Cortex of kidney (tissue), 1 donor: ENCODE measurements at places on chromosomes 3 and 15.

DNA sequence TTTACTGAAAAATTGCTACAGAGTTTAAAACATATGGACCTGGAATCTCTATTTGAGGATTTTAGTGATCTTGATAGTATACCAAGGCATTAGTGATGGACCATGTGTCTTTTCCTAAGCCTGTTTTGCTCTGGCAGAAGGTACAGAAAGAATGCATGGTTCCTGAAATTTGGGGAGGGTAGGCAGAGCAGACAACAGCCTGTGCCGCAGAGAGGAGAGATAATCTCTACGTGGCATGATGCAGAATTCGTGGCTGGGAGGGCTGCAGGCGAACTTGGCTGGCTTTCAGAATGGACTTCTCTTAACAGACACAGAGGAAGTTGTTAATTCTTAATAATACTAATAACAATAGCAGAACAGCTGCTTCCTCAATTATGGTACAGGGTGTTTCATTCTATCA, 137.5 kb upstream of the FOXB1 start:
- DNase-seq, result no peak

DNA sequence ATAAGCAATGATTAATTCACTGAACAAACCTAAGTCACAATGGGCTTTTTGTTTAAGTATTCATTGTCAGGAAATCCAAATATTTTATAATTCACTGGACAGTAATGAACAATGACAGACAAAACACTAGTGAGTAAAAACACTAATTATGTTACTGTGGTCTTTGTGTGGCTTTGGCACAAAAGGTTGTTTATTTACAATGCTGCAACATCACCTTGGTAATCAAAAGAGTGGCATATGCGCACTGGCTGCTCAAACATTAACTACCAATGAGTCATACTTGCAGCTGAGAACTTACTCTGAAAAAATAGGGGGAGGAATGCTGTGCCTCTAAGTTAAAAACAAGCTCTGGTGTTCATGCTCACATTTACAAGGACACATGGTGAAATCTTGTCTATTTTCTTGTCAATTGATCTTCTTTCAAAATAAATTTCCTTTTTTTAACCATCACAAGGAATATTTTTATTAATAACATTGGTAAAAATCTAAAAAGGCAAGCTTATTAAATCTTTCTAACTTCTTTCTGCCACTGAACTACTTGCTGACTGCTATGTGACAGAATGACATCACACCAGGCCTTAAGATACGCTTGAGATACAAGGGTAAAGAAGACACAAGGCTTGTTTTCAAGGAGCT, 85.2 kb upstream of the PPIB start:
- no peak for DNase-seq

DNA sequence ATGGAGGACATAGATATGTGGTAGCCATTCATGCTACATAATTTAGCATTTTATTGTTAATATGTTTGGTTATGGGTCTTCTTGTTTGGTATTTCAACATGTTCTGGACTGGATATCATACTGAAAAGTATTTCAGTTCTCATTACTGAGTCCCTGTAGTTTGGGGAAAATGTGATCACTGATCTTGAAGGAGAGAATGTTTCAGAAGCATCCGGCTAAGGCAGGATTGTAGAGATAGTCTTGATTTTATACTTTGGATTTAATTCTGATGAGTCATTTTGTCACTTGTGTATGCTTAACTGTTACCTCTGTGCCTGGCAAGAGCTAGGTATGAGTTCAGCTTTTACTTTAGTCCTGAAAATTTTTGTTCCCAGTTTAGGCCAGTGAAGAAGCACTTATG, 7.1 kb downstream of the CHD2 start:
- DNase-seq, result no peak

GRCh38 chr15:31373096-31373865, 46.6 kb downstream of the KLF13 start:
- no peak for DNase-seq

GRCh38 chr15:75810874-75811498, 32.3 kb upstream of the UBE2Q2 start:
- DNase-seq, result no peak

GRCh38 chr3:37130448-37130847, 43.9 kb downstream of the LRRFIP2 start:
- DNase-seq, result no peak

GRCh38 chr15:76974456-76975036, 20.4 kb upstream of the PSTPIP1 start:
- DNase-seq, result no peak

GRCh38 chr15:83209333-83209732, 1.7 kb upstream of the HDGFL3 start:
- DNase-seq, result no peak

GRCh38 chr3:39809995-39810595, 686 bp downstream of the MYRIP start:
- no peak for DNase-seq

- DNase-seq, result no peak
These were observed 74.3 kb upstream of the SCN5A start for GRCh38 chr3:38723569-38724391.

DNA sequence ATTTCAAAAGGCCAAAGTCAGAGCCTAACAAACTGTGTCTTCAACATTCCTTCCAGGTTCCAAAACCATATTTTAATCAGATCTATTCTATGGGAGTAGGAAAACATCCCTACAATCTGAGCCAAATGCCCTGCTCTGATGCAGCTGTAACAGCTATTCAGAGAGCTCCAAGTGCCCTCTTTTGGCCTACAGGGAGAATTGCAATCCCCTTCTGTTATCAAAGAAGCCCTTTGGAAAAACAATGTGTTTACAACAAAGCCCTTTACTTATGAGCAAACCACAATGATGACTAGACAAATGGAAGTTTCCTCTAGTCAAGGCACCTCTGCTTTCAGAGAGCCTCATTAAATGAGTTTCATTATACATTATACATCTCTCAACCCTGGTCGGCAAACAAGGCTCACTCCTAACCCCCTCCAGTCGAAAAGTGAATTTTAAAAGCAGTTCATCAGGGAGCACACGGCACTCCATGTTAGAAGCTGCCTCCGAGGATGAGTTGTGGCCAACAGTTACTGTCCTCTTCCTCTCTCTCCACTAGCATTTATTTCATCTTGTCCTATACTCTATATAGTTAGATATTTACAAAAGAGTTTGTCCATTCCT, 42.6 kb upstream of the TMCO5A start:
- DNase-seq, result no peak

- DNase-seq, result no peak
These were observed 8.7 kb upstream of the P2RY12 start for GRCh38 chr3:151393146-151393830.

GRCh38 chr3:61929617-61930016, 368.2 kb downstream of the PTPRG start:
- no peak for DNase-seq

- DNase-seq, result no peak
These were observed 427.4 kb downstream of the FGF12 start for GRCh38 chr3:192299921-192300320.

GRCh38 chr3:156554515-156554841, 439 bp downstream of the SSR3 start:
- no peak for DNase-seq

DNA sequence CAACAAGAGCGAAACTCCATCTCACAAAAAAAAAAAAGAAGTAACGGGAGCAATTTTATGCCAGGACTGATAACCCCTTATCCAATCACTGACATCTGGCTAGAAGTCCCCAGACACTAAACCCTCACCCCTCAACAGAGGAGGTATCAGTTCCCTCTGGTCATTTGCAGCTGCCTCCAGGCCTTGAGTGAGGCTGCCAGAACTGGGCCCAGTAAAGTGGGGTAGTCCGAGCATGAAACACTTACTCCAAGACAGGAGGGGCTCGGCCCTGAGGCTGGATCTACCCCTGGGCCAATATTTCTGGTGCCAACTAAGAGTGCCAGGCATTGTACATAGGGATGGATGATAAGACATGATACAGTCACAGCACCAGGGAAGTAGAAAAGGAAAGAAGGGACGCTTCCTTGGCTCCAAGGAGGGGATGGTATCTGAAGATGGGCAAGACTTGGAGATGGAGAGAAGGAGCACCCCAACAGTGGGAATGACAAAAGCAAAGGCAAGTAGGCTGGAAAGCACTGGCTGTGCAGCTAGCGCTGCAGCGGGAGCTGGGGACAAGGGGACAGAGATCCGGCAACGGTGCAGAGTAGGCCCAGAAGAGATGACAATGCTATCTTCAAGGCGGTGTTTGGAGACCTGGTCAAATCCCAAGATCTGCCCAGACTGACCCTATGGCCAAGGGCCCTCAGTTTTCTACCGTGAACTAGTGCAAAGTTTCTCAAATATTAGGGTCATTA, 2.2 kb downstream of the XXYLT1 start:
- no peak for DNase-seq

- DNase-seq, result no peak
These were observed 66.4 kb downstream of the USP13 start for GRCh38 chr3:179719048-179719734.

GRCh38 chr3:177932346-177932745, 603.9 kb upstream of the KCNMB2 start:
- no peak for DNase-seq

GRCh38 chr3:123377243-123377740, 71.6 kb downstream of the ADCY5 start:
- no peak for DNase-seq

- no peak for DNase-seq
These were observed 17.8 kb upstream of the RHCG start for GRCh38 chr15:89514186-89514585.

DNA sequence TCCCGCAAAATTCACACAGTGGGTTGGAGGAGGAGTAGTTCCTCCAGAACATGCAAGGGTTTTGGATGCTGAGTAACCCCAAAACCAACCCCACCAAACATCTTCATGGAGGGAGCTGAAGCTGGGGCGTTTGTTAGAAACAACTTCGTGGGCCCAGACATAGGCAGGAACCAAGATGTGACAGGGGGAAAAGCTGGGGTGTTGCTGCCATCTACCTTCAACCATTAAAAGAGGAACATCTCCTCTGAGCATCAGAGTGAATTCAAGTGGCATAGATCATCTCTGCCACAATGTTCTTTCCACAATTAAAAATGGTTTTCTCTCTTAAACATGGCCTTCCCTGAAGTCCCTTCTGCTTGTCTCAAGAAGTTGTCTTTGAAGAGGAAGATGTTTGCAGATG, 20.5 kb downstream of the SIDT1 start:
- DNase-seq, result no peak

DNA sequence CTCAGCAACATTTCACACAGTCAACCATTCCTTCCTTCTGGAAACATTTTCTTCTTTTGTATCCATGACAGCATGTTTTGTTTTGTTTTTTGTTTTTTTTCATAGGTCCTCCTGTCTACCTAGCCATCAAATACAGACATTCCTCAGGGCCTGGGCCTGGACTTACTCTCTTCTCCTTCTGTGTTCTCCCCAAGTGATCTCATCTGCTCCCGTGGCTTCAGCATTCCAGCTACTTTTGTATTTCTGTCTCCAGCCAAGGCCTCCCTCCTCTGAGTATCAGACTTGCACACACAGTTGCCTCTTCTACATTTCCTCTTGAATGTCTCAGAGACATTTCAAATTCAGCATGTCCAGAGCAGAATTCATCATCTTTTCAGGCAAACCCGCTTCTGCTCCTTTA, 82.4 kb downstream of the HCN4 start:
- no peak for DNase-seq

DNA sequence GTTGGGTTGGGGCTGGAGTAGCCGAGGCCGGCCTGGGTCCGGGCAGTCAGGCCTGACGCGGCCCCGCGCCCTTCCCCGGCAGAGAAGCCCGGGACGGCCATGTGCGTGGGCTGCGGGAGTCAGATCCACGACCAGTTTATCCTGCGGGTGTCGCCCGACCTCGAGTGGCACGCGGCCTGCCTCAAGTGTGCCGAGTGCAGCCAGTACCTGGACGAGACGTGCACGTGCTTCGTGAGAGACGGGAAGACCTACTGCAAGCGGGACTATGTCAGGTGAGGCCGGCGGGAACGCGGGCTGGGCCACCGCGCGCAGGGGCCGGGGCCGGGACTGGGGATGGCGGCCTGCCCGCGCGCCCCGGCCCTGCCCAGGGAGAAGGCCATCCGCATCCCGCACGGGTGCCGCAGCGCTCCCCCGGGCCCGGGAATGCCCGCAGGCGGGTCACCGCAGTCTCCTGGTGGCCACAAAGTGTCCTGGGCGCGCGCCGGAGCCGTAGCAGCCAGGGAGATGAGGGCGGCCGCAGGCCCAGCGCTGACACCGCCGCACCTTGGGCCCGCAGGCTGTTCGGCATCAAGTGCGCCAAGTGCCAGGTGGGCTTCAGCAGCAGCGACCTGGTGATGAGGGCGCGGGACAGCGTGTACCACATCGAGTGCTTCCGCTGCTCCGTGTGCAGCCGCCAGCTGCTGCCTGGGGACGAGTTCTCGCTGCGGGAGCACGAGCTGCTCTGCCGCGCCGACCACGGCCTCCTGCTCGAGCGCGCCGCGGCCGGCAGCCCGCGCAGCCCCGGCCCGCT, 1.3 kb downstream of the ISL2 start:
- no peak for DNase-seq

DNA sequence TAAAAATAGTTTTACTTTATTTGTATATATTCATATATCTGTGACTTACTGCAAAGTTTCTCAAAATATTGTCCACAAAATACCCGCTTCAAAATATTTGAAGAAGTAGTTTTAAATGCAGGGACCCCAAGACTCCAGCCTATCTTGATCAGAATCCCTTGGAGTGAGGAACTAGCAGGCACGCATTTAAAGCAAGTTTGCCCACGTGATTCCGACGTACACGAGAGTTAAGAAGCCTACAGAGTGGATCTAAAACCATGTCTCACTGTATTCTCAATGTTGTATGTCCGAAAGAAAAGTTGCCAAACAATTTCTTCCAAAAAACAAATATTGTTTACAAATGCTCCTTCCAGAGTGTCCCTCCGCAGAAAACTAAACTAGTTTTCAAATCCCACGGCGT, 1.7 kb downstream of the GABRB3 start:
- DNase-seq, result no peak

- DNase-seq, result no peak
These were observed 63.1 kb downstream of the POLQ start for GRCh38 chr3:121482660-121483059.

- no peak for DNase-seq
These were observed 8.9 kb upstream of the NSMCE3 start for GRCh38 chr15:29278436-29279105.

- no peak for DNase-seq
These were observed 9.2 kb downstream of the VILL start for GRCh38 chr3:37999836-38000235.

- DNase-seq, result no peak
These were observed 24.1 kb downstream of the ALS2CL start for GRCh38 chr3:46669191-46669999.

- no peak for DNase-seq
These were observed 1.9 kb upstream of the BCL2L10 start for GRCh38 chr15:52114261-52115055.

DNA sequence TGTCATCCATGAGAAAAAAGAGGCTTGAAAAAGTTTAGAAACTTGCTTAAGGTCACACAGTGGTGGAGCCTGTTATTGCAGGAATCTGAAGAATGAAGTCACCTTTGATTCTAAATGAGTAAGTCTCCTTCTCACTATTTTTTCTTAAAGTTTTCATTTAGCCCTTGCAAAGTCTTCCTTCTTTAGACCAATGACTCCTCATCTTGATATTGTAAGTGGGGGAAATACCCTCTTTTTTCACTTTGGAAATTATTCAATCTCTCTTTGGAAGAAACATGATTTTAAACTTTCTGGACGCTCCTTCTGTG, 787 bp upstream of the SLMAP start:
- no peak for DNase-seq

- no peak for DNase-seq
These were observed 817.0 kb downstream of the TUSC7 start for GRCh38 chr3:117526470-117527079.
